ENCODE measurements at places on chromosomes 12 and 14.
A peak's percentile ranks its signal among the peaks of the same experiment; 100 is the strongest.

- DNase-seq, result no peak
Measured at GRCh38 chr14:30142216-30142615, 214.6 kb upstream of the PRKD1 start.

- DNase-seq, result no peak
Measured at GRCh38 chr12:66915306-66915904, 236.5 kb upstream of the GRIP1 start.

DNA sequence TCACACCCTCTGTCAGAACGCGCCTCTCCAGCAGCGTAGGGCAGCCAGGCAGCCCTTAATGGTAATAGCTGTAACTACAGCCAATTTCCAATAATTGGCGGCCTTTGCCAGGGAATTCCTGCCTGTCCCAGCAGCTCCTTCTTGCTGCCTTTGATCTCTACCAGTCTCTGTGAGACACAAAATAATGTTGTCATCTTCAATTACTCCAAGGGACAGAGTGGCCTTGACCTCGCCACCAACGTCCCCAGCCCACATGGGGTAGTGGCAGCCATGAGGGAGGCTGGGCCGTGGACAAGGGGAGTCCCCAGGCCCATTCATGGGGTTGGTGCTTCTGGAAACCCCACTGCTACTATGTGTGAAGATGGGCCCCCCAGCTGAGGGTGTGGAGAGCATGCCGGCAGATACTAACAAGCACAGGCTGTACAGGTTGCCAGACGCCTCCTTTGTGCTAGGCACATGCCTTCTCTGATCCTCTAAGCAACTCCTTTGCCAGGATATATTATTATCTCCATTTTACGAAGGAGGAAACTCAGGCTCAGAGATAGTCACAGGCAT is 17.4 kb upstream of the CLMN start:
- no peak for DNase-seq

- DNase-seq, result no peak
Measured at GRCh38 chr14:100548939-100549338, 38.3 kb downstream of the BEGAIN start.

- no peak for DNase-seq
Measured at GRCh38 chr14:69845787-69846186, 33.4 kb upstream of the SMOC1 start.

- no peak for DNase-seq
Measured at GRCh38 chr12:114012744-114013431, 46.8 kb upstream of the RBM19 start.

DNA sequence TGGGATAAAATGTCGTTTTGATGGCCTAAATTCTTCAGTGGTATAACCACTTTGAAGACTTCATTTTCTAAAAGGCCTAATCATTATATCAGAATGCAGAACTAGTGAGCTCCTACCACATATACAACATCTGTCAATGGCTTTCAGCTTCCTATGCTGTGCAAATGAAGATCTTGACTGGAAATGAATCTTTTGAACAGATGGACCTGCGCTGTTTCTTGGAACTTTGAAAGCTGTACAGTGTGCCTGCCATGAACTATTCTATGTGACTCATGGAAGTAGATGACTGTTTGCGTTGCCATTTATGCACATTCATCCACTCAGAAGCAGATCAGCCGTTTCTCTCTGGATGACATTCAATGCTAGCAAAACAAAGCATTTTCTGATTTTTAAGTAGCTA is 542.2 kb upstream of the USP15 start:
- no peak for DNase-seq

- no peak for DNase-seq
Measured at GRCh38 chr12:90017316-90017715, 308.7 kb upstream of the ATP2B1 start.

GRCh38 chr14:105503935-105504692 is 13.1 kb downstream of the TEDC1 start:
- DNase-seq, result no peak

GRCh38 chr12:62714181-62714773 is 220.7 kb downstream of the PPM1H start:
- no peak for DNase-seq

GRCh38 chr14:83282706-83283105 is 1749.1 kb upstream of the SEL1L start:
- no peak for DNase-seq

GRCh38 chr12:6948873-6949594 is 2.1 kb upstream of the PTPN6 start:
- no peak for DNase-seq

GRCh38 chr12:129877411-129877810 is 26.4 kb downstream of the TMEM132D start:
- DNase-seq, result no peak

DNA sequence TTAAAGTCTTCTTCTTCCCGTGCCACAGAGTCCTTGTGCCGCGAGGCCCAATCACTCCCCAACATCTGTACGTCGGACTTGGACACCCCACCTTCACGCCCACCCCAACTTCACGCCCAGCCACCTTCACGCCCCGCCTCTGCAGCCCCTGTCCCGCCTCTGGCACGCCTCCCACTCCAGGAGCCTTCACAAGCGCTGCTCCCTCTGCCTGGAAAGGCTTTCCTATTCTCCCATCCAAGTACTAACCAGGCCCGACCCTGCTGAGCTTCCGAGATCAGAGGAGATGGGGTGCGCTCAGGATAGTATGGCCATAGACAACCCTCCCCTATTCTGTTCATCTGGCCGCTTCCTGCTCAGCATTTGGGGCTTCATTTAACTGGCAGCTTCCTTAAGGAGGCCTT is 17.3 kb upstream of the EIF5 start:
- no peak for DNase-seq

DNA sequence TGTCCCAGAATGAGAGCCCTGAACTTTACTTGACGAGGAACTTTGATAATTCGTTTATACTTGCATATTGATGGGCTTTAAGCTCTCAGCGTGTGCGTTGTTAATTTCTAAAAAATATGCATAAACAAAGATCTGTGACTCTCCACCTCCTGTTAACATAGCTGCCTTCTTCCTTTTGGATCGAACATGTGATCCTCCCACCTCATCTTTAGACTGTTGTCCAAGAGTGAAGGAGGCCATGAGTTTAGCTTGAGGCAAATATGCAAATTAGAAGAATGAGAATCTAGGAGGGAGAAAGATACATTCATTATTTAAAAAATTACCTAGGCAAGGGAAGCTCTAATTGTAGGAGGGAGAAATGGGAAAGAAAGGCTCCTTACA is 617 bp downstream of the TTC8 start:
- DNase-seq, result no peak

DNA sequence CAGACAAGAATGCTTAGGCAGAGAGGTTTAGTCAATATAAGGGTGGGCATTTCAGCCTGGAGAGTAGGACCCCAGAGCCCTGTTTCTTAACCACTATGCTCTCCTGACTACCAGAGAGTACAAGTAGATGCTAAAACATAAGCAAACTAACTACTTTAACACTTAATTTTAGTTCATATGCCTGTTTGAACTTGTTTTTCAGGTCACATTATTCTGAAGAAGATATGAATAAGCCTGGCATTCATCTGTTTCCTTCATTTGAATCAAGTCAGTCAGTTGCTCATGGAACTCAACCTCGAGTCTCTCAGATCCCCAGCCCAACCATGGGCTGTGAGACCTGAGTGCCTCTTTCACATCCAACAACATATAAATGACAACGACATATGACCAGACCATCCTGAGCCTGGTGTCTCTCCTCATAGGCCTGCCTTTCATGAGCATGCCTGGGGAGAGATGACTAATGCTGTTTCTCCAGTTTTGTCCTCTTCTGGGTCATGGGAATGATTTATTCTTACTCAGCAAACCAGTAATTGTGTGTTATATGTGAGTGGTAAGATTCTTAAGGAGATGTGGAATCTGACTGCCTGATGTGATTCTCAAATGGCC is 251.1 kb upstream of the BTG1 start:
- no peak for DNase-seq

GRCh38 chr14:49497267-49497666 is 88.9 kb downstream of the RPS29 start:
- DNase-seq, result no peak

GRCh38 chr12:75938189-75938588 is 93.4 kb downstream of the PHLDA1 start:
- no peak for DNase-seq

GRCh38 chr12:3885277-3886094 is 12.3 kb upstream of the PARP11 start:
- DNase-seq, result no peak

- no peak for DNase-seq
Measured at GRCh38 chr14:53526200-53526599, 373.1 kb upstream of the DDHD1 start.

- peak; percentile 12 for DNase-seq
Measured at GRCh38 chr12:95117178-95117599, 43.8 kb upstream of the NR2C1 start.

GRCh38 chr12:75852143-75852542 is 179.4 kb downstream of the PHLDA1 start:
- no peak for DNase-seq

DNA sequence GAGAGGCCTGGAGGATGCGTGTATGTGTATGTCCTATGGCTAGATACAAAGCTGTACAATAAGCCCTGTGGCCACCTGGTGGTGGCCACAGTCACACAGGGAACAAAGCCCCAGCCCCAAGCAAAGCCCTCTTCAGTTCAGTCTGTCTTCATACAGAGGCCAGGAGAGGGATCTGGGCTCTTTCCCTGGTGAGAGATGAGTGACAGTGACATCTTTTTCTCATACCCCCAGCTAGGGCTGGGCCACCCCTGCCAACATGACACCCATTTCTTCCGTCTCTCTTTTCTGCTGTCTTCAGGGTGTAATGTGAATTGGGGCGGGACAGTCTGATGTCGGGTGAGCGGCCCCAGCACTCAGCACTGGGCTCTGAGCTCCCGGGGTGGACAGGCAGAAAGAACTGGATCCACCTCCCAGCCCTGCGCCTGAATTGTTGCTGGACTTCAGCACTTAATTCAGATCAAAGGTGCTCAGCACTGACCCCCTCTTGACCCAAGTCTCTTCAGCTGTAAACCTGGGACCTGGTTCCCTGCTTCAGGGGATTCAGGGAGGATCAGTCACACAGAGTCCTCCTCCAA is 59.8 kb downstream of the SERPINA3 start:
- DNase-seq, result no peak

- no peak for DNase-seq
Measured at GRCh38 chr12:127629066-127629820, 637.7 kb upstream of the TMEM132C start.

- DNase-seq, result no peak
Measured at GRCh38 chr12:100826323-100826722, 31.7 kb downstream of the ANO4 start.

GRCh38 chr14:22225516-22226140 is 363.4 kb downstream of the DAD1 start:
- DNase-seq, result no peak

DNA sequence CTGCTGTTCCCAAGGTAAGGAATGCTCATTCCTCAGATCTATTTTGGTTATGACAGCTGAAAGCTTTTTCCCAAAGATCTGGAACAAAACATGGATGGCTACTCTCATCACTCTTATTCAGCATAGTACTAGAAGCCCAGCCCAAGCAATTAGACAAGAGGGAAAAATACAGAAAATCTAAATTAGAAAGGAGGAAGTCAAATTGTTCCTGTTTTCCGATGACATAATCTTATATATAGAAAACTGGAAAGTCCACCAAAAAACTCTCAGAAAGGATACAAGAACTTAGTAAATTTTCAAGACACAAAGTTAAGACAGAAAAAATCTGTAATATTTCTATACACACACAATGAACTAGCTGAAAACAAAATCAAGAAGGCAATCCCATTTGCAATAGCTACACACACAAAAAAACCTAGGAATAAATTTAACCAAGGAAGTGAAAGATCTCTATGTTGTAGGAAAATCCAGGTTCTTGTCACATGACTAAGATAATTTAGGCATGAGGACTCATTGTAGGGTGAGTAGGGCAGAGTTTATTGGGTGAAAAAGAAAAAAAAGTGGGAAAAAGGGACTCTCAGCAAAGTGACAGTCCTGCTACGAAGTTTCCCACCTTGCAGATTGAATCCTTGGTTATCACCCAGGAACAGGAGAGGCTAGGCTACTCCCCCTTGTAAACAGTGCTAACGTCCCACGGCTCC is 28.6 kb upstream of the KLRB1 start:
- DNase-seq, result no peak

DNA sequence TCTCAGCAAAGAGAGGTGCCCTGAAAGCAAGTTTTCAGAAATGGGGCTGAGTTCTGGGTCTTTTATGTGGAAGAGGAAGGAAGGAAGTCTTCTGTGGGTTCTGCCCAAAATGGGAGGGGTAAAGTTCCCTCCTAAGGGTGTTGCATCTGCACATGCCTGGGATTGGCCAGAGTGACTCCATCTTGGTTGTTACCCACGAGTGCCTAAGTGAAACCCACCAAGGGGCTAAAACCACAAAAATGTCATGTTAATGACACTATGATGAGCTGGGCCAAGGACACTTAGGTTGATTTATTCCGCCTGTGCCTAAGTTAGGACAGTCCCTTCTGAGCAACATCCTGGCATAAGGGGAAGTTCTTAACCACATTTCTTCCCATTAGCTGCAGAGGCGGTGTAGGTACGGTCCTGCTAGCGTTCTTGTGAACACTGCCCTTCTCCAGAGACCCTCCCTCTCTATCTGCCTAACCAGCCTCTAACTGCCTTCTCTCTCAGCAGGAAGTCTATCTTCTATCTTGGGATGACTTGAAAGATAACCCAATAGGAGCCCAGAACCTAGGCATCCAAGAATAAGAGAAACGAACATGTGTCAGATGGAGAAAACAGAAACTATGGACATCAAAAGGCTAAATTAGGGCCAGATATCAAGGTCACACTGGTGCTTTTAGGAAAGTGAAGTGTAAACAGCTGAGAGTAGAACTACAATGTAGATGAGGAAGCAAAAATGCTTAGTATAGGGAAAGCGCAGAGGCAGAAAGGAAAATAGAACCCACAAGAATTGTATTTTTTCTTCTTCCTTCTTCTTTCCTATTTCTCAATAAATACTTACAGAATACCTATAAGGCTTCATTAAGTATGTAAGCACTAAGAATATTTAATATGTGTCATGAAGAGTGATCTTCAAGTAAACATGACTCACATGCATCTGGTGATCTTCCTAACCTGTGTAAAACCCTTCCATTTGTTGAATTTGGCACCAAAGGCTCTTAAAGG is 104.2 kb upstream of the AMN1 start:
- DNase-seq, result no peak

DNA sequence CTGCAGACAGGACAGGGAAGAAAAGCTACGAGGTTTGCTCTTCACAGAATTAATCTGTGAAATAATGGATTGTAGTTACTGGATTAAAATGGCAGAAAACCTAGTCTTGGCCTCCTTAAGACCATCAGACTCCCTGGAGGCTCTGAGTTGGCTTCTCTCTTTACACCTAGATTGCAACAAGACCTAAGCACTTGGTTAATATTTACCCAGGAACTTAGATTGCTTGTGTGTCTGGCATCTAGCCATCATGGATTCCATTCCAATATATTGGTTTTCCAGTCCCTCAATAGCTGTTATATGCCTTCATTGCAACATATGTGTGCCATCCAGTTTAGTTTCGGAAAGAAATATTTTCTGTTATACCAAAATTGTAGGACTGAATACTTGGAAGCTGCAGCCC is 1.9 kb upstream of the GTF2A1 start:
- no peak for DNase-seq

- no peak for DNase-seq
Measured at GRCh38 chr12:45575417-45575816, 154.1 kb upstream of the ARID2 start.

GRCh38 chr12:79439175-79439825 is 251.5 kb downstream of the PAWR start:
- no peak for DNase-seq
